GM23338 (cell line): ENCODE measurements at places on chromosomes 7 and 10. TPM values are rescaled to one million over a fixed set of nuclear protein-coding genes. Genes with fewer than 3 reads are reported as not detected.
A peak's percentile ranks its signal among the peaks of the same experiment; 100 is the strongest.

DNA sequence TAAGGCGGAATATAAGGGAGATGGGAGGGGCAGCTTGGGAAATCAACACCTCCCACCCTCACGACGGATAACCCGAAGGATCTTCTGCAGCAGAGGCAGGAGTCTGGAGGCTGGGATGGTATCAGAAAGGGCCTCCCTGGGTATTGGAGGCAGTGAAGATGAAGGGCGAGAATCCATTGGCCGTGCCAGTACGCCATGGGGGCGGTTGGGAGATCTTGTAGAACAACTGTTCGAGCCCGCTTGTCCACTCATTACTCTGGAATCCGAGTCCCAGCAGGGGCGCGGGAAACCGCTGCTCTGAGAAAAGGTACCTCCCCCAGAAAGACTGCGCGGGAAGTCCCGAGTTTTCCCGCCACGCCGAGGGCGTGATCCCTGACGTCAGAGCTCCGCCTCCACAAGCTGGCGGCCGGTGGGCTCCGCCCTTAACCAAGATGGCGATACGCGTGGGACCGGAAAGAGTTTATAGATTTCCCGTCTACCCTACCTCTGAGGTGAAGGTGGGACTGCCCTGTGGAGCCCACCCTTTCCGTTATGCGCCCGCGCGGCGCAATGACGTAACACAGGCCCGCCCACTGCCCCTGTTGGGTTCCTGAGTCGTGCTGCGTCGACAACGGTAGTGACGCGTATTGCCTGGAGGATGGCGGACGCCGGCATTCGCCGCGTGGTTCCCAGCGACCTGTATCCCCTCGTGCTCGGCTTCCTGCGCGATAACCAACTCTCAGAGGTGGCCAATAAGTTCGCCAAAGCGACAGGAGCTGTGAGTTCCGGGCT is at the start of gene NOLC1:
TSS of gene NOLC1 (plus strand) at position 616 of the 771 bp plus-strand sequence. CDS start at position 638, 22 bp downstream.
- peak; percentile 99 for DNase-seq

GRCh38 chr10:35565602-35566081 is 39.5 kb upstream of the GJD4 start:
- no peak for DNase-seq

GRCh38 chr7:75937958-75938786 is 23.2 kb downstream of the POR start:
- DNase-seq, result no peak

DNA sequence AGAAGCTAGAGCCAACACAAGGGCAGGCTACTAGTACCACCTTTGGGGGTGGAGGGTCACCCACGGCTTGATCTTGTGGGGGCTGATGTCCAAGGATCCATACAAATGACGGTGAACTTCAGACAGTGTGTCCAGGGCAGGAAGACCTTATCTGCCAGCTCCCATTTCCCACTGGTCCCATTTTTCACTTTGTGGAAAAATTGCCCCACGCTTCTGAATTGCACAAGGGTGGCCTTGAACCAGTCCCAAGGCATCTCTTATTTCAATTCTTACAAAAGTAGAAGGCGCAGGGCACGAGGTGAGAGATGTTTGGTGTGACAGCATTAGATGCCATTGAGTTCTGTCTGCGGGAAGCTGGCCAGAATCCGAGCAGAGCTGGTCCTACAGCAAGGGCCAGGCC is 252.7 kb upstream of the CELF2 start:
- no peak for DNase-seq

DNA sequence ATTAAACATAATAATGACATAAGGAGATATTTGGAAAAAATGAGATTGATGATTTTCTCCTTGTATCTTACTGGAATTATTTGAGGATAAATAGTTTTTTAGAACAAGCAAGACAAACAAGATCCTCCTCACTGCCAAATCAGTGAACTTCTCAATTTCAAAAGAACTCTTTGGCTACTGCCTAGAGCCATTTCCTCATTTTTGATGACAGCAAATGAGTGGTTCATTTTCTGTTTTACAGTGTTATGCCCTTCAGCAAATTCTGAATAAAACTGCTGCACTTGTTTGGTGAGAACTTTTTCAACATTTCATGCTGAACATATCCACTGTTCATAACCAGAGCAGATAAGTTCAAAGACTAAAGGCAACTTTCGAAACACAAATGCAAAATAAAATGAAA is 42.5 kb upstream of the AHR start:
- DNase-seq, result no peak

- DNase-seq, result no peak
Observed at GRCh38 chr7:134932707-134933370, 53.5 kb upstream of the AGBL3 start.

GRCh38 chr10:106982268-106982667 is 182.2 kb downstream of the SORCS1 start:
- DNase-seq, result no peak

DNA sequence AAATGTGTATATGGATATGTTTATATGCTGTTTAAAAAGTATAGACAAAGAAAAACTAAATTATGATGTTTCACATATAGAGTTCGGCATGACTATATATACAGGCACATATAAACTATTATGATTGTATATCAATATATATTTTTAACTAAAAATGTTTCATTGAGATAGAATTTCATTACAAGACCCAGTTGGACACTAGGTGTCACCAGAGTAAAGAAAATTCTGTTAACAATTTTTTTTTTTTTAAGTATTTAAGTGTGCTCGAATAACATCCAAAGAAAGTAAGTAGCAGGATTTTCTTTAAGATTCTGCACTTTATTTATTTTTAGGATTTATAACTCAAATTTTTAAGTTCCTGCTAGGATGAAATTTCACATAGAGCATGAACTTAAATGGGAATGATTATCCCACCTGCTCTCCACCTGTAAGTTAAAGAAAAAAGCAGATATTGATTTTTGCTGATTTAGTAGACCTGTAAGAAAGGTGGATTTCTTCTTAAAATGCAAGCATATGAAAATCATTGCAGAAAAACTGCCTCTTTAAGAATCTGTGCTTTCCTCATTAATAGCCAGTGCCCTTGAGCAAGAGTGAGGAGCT is 961.5 kb downstream of the PCDH15 start:
- DNase-seq, result peak; percentile 44

DNA sequence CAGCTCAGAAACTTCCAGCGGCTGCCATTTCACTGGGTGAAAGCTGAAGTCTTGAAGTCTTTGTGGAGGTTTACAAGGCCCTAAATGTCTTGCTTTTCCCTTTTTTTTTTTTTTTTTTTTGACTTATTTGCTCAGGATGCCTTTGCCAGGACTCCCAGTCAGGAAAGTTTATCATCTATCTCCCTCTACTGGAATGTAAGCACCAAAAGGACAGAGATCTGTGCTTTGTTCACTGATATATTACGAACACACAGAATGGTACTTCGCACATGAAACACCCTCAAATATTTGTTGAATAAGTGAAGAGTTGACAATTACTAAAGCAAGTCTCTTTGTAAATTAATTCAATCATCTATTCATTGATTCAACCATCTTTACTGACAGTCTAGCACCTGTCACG is 23.2 kb downstream of the ABCB4 start:
- DNase-seq, result no peak

DNA sequence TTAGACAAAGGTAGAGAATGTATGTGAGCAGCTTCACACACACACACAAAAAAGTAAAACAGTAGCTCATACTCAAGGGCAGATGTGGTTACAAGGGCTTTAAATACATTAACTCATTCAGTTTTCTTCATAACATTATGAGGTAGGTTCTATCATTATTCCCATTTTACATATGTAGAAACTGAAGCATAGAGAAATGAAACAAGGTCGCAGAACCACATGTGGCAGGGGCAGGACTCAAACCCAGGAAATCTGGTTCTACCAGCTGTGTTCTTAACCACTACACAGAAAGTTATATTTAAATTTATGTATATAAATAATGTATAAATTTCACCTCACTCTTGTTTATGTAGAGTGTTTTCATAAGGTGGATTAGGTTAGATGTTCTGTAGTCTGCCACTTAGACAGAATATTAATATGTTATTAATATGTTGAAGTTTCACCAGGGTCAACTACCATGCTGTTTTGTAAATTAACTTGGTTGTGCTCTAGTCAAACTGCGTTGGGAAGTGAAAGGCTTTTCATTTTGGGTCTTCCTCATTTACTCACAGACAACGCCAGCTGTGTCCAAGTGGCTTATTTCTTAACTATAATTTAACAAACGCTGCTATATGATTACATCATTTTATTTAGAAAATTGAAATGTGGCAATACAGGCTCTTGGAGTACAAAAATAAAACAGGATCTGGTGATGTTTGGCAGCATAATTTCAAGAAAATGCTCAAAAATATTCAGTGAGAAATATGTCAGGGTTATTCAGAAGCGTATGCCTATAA is 138.4 kb downstream of the MDFIC start:
- DNase-seq, result no peak

GRCh38 chr7:44268671-44269070 is 56.7 kb downstream of the CAMK2B start:
- DNase-seq, result no peak

GRCh38 chr7:113370910-113371309 is 252.6 kb upstream of the SMIM30 start:
- DNase-seq, result no peak

DNA sequence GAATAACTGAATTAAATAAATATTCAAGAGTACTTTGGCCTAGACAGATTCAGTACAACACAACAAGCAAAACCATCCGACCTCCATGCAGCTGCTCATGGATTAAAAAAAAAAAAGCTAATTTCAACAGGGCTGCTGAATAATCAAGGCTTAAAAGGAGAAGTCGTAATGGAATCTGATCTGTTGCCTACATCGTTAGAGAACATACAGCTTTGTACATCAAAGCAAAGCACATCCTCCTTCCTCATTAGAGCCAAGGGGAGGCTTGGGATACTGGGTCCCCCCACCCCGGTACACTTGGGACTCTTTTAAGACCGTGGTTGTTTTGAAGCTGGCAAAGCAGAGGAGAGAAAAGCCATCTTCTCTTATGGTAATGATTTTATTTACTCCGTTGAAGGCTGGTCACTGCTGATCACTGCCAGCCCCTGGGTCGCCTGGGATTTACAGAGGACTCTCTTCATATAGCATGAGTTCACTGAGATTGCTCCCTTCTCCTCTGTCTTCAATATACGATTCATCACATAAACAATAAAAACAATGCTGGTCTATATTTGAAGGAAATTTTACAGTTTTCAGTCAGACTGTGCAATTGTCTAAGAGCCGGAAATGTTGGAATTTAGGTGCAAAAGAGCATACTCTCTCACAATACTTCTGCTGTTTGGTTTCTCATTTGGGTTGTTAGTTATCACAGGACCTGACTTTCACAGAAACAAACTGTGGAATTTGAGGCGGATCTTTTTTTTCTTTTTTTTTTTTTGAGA is 148.8 kb downstream of the FAM107B start:
- no peak for DNase-seq

DNA sequence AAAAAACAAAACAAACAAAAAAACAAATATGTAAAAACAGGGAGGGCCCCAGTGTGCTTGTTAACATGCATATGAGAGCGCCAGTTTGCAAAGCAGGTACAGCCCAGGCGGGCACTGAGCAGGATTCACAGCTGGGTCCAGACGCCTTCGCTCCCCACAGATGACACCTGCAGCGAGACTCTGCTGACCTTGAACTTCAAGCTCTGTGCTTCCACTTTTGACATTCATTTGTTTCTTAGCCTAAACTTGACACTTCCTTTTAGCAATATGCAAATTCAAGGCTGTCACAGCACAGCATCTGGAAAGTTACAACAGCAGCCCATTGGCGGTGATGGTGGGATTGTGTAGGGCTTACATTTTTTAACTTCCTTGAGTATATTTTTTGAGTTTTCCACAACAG is 88.8 kb upstream of the TNS3 start:
- DNase-seq, result peak; percentile 14

- DNase-seq, result peak; percentile 64
Observed at GRCh38 chr10:22244001-22244400, 26.2 kb upstream of the EBLN1 start.

Gene ZNF425
- polyA plus RNA-seq, result 3.0 and 4.3 TPM in 2 replicates

Gene MCU
- 40.1 and 41.8 TPM in 2 replicates for polyA plus RNA-seq

Gene AFAP1L2
- polyA plus RNA-seq, result 2.3 TPM in 2 replicates

Gene GIMAP1
- not detected in 2 replicates for polyA plus RNA-seq

Gene PON3
- polyA plus RNA-seq, result 1.4 and 1.6 TPM in 2 replicates

Gene RAMP3
- polyA plus RNA-seq, result 1.1 and 2.6 TPM in 2 replicates

Gene PAPOLB
- 0.07 and 0.08 TPM in 2 replicates for polyA plus RNA-seq

Gene IKZF1
- 0.45 and 0.57 TPM in 2 replicates for polyA plus RNA-seq
